ENCODE measurements at places on chromosomes 5 and 9. TPM values are rescaled to one million over a fixed set of nuclear protein-coding genes. Genes with fewer than 3 reads are reported as not detected.

CCT5 gene
- 344 TPM for polyA plus RNA-seq

ARID3C gene
- not detected for polyA plus RNA-seq

RNF183 gene
- not detected for polyA plus RNA-seq

SLC6A19 gene
- polyA plus RNA-seq: not detected

CCDC112 gene
- polyA plus RNA-seq: 4.7 TPM

BSPRY gene
- polyA plus RNA-seq: not detected

IGFBPL1 gene
- polyA plus RNA-seq: 0.07 TPM

IL13 gene
- not detected for polyA plus RNA-seq

BRD3OS gene
- polyA plus RNA-seq: 20.2 TPM

PCDHGB6 gene
- polyA plus RNA-seq: 3.3 TPM

ZNF367 gene
- 0.36 TPM for polyA plus RNA-seq

PIP5K1B gene
- not detected for polyA plus RNA-seq

SLC45A2 gene
- polyA plus RNA-seq: not detected

FGF10 gene
- polyA plus RNA-seq: 0.10 TPM

TLN1 gene
- polyA plus RNA-seq: 224 TPM

CLIC3 gene
- 0.42 TPM for polyA plus RNA-seq

- no peak for DNase-seq
Measured at GRCh38 chr9:128065907-128066712, 1.0 kb downstream of the NAIF1 start.

DNA sequence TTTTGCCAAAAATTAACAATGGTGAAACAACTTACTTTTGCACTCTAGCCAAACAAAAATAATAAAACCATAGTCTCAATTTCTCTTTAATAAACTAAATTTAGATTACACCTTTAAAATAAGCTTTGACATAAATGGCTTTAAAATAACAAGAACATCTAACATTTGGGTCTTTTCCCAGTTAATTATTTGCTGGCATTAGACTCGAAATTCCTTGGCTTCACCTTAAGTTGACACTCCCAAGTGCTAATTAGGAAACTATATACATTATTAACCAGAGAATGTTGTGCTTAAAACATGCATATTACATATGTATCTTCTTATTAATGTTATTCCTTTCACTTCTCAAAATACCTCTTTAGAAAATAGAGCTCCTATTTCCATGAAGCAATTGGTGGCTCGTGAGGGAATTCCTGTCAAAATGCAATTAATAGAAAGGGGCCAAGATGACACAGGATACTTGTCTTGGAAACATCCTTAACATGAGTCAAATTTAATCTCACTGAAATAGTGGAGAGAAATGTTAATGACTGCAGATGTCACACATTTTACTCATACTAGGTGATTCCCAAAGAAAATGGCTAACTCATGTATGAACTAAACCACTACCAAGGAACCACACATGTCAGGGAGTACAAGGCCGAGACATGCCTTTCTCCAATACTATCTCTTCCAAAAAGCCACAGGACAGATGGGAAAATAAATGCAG lies 932.9 kb upstream of the DMAC1 start:
- DNase-seq: no peak

DNA sequence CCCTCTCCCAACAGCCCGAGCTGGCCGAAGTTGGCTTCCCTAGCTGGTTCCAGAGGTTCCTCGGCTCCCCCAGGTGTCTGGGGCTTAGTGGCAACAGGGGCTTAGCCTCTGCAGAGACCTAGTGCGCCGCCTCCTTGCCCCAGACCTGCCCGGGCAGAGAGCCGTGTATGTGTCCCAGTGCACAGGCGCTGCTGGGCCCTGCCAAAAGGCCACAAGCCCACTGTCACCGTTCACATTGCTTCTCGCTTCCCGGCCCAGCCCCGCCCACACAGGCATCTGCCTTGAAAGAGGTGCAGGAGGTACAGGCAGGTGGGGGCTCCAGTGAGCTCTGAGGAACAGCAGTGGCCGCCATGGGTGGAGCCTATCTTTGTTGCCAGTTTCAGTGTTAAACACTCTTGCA lies 2.5 kb upstream of the CACFD1 start:
- no peak for DNase-seq

- DNase-seq: no peak
Measured at GRCh38 chr9:33288828-33289483, 1.4 kb upstream of the NFX1 start.

- no peak for DNase-seq
Measured at GRCh38 chr9:110748251-110748893, 79.8 kb downstream of the MUSK start.

DNA sequence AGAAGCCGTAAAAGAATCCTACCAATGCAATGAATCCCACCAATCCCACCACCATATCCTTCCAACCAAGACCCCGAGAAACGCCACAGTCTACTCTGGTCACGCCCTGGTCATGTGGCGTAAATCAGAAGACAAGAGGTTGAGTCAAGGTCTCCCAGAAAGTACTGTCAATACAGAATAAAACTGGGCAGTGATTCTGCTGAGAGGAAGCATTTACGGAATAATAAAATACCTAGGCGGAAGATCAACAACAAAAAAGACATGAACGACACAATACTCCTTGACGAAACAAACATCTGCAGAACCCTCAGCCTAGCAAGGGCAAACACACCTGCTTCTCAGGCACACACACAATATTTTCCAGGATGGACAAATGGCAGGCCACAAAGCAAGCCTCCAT lies 62.8 kb downstream of the GOLM1 start:
- no peak for DNase-seq

- no peak for DNase-seq
Measured at GRCh38 chr5:132462333-132462732, 28.2 kb downstream of the IRF1 start.

- DNase-seq: no peak
Measured at GRCh38 chr5:125870256-125870655, 553.0 kb upstream of the GRAMD2B start.

DNA sequence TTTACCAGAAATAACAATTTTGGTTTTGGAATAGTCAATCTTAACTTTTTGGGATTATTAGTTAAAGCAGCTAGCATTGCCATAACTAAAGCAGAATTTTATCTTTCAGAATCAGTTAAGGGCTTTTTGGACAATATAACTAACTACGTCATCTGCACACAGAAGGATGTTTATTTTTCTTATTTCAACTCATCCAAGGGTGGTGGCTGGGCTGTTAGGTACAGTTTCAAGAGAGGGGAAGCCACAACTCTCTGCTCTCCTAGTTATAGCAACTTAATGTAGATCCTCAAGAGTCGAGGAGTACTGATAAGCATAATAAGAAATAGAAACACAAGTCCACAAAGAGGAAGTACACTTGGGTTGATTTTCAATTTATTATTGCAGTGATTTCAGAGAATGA lies 65.6 kb downstream of the ANKRD55 start:
- no peak for DNase-seq

DNA sequence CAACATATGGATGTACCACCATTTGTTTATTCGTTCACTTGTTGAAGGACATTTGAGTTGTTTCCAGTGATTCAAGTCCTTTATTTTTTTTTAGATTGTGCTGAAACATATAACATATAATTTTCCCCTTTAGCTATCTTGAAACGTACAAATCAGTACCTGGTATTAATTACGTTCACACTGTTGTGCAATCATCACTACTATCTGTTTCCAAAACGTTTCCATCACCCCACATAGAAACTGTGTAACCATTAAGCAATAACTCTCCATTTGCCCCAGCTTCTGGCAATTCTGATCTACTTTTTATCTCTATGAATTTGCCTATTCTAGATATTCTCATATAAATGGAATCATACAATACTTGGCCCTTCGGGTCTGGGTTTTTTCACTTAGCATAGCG lies 116.0 kb downstream of the FGF1 start:
- DNase-seq: no peak

DNA sequence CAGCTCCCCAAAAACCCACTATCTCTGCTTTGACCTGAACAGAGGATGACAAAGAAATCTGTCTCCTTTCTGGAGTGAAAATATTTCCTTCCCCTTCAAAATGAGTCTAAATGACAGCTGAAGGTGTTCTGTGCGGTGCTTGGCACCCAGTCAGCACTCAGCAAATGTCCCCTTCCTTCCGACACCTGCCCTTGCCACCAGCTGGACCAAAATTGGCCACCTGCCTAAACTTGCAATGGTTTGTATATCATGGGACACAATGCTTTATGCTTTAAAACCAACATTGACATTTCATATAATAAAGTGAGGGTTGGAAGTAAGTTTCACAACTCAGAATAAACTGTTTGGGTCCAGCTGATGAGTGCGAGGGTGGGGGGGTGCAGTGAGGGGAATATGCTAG lies 7.5 kb upstream of the TTC1 start:
- no peak for DNase-seq

GRCh38 chr5:3794611-3795010 lies 199.0 kb downstream of the IRX1 start:
- no peak for DNase-seq

DNA sequence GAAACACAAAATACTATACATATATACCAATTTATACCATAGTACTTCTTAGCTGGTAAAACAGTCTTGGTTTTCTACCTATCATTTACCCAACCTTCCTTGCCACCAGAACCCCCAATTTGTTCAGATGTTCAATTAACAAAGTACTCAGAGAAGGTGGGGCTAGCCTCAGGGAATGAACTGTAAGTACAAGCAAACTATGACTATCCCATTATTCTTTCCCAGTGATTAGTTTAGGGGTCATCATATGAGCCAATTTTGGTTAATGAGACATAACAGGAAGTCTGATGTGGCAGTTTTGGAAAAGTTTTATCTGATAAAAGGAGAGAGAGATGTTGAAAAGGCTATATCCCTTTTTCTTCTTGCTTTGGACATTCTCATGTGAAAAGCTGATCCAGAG lies 125.8 kb downstream of the DTWD2 start:
- no peak for DNase-seq

GRCh38 chr9:90459321-90459720 lies 183.3 kb downstream of the DIRAS2 start:
- no peak for DNase-seq

DNA sequence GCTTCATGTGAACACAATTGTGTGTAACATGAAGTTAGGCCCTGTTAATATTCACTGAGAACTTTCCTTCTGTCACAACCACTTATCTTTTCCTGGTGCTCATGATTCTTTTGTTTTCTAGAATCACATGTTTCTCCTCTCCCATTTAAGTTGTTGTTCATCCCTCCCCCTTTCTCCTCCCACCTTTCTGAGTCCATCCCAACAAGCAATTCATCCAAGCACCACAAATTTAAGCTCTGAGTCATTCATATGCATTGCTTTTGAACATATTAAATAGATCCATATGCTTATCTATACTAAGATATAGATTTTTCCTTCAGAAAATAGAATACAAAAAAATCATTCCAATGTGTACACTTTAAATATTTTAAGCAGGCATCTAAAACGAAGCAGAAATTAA lies 75.2 kb upstream of the NFIB start:
- DNase-seq: no peak

DNA sequence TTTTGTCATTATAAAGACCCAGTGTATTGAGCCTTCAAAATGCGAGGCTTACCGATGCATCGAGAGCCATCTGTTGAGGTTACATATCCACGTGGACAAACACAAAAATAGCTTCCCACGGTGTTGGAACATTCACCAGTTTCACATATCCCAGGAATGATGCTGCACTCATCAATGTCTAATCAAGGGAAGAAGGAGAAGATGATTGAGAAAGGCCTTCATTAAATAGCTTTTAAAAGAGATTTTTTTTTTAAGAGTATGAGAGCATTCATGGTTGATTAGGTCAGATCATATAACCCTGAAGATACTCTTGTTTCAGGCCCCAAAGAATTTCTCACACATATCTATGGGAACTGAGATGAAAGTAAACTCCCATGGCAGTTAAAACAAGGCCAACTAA lies 129.4 kb downstream of the FBN2 start:
- no peak for DNase-seq

- DNase-seq: no peak
Measured at GRCh38 chr5:33010846-33011245, 299.7 kb downstream of the NPR3 start.

- DNase-seq: no peak
Measured at GRCh38 chr5:136062366-136063274, 33.8 kb downstream of the TGFBI start.
